Suprapubic skin (tissue), 4 donors: ENCODE measurements at places on chromosomes 7 and 10.
A peak's percentile ranks its signal among the peaks of the same experiment; 100 is the strongest.

DNA sequence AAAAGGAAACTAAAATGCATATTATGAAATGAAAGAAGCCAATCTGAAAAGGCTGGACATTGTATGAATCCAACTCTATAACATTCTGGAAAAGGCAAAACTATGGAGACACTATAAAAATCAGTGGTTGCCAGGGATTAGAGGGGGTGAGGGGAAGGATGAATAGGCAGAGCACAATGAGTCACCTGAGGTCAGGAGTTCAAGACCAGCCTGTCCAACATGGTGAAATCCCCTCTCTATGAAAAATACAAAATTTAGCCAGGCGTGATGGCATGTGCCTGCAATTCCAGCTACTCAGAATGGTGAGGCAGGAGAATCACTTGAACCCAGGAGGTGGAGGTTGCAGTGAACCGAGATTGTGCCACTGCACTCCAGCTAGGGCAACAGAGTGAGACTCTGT, 324.8 kb upstream of the PHYHIPL start:
- no peak for DNase-seq

DNA sequence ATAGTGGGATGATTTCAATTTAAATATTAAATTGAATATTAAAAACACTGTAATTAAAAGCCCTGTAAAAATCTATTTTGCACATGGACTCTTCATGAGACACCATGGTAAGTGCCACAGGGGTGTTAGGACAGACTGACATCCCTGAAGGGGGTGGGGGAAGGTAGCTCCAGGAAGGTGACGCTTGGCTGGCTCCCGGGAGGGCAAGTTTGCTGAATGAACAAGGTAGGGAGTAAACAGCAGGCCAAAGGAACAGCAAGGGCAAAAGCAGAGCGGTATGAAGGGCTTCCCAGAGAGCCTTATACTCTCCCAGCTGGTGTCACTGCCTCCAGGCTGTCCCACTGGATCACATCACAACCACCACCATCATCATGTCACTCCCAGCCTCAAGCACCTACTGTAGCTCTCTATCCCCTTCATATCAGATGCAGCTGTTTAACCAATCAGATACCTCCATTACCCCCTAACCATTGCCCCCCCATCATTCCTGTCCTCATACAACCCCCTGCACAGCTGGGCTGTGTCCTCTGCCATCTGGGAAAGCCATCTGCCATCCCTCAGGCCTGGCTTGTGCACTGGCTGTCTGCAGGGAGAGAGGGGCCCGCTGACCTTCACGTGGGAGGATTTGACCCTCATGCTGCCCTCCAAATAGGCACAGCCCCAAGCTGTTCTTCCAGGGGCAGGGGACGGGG, 19.5 kb downstream of the HSPA12A start:
- peak; percentile 31 for DNase-seq

- DNase-seq = no peak
Observed at GRCh38 chr10:13352519-13352918, 4.4 kb upstream of the SEPHS1 start.

- no peak for DNase-seq
Observed at GRCh38 chr10:76327441-76327840, 896.0 kb downstream of the LRMDA start.

DNA sequence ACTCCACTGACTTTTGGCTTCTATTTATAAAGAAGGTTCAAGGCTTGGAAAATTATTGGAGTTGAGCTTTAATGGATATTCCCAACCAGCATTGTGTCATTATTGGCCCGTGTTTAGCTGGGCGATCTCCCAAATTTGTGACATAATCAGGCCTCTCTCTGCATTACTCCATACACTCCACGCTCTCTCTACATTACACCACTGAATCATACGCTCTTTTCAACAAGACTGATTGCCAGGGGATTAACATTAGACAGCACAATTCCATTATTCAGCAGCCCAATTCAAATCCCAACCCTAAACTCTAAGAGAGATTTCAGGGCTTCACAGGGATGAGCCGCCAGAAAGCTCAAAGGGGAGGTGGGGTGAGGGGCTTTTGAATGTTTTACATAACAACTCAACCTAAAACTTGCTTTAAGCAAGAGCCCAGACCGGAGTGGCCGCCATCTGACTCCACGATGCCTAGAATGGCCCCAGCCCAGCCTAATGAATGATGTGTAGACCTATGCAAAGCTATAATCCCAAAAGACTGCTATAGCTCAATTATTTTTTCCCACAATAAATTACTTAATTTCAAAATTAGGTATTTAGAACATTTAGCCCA, 61.8 kb downstream of the FGFR2 start:
- DNase-seq = no peak

DNA sequence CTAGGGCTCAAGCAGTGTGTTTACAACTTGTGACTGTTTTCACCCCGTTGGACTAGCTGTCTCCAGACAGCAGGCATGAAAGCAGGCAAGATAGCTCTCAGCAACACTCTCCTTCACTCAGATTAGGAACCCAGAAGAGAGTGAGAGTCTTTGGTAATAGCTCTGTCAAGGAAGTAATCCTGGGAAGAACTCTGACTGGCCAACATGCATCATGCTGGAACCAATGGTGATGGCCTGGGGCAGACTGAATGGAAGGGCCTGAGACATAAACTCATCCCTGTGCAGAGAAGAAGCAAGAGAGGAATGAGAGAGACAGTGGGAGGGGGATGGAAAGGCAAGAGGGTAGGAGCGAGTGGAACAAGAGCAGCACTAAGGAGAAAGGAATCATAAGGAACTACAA, 48.9 kb downstream of the AKR1D1 start:
- no peak for DNase-seq
